ENCODE measurements at places on chromosomes 16 and 17. TPM values are rescaled to one million over a fixed set of nuclear protein-coding genes. Genes with fewer than 3 reads are reported as not detected.

The CD7 gene
- total RNA-seq: not detected

The APRT gene
- 114 TPM for total RNA-seq

GRCh38 chr16:81782236-81782635, 3.1 kb downstream of the PLCG2 start:
- DNase-seq: no peak

DNA sequence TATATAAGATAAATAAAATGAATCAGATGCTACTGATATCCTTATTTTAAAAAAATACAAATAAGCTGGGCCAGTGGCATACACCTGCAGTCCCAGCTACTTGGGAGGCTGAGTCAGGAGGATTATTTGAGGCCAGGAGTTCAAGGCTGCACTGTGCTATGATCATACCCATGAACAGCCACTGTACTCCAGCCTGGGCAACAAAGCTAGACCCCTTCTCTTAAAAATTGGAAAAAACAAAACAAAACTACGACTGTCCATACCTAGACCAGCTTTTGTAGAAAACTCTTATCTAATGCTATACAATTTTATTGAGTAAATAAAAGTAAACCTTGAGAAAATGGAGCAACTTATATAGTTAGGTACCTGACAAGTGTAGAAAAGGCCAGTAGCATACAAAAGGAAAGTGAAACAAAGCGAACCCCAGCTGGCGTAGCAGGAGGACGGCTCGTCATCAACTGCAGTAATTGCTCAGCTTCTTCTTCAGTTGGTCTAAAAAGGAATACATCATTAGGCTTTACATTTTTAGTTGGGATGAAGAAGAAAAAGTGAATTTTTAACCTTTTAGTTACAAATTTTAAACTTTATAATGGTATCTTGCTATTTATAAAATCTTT, 23.6 kb downstream of the INTS2 start:
- DNase-seq: no peak

DNA sequence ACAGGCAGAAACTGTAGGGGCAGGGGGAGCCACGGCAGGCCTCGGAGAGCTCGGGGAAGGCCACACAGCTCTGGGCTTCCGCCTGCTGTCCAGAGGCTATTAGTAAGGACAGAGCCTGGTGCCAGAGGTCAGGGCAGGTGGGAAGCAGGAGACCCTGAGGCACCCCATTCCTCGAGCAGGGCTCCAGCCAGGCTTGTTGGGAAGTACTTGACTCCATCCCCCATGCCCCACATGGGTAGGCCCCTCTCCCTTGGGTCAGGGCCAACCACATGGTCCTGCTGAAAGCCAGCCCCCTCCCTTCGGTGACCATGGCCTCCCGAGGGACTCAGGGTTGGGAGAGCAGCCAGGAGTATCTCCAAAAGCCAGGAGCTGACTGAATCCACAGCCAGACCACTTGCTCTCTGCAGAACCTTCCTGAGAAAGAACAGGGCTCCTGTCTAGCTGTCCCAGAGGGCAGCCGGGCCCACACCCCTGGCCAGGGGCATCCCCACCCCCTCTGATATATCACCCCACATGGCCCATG, 17.4 kb upstream of the MPRIP start:
- DNase-seq: no peak

DNA sequence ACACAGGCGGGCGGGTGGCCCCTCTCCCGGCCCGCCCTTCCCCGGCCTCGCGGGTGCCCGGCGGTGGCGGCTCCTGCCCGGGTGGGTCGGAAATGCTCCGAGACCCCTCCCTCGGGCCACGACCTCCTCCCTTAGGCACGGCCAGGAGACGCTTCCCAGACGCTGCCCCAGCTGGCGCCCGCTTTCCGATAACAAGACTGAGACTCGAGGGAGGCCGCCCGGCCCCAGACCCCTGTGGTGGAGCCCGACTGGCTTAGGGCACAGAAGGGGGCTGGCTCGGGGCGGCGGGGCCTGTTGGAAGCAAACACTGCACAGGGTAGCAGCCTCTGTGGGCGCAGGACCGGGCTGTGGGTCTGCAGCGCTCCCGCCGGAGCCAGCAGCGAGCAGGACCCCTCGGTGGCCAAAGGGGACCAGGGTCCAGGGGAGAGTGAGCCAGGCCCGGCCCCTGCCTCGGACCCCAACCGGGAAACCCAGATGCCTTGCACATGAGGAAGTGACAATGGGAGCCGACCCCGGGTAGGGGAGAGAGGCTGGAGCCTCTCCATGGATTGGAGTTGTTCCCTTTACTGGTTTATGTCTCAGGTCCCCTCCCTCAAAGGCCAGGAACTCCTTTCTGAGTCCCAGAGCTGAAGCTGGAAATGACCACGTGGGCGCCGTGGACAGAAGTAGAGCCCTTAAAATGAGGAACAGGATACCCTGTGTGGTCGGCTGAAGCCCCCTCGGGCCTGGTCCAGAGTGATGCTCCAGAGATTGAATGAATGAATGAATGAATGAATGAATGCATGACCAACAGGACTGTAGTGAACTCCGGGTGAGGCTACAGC, 19.8 kb upstream of the ADCY7 start:
- DNase-seq: peak; percentile 46

Data from neural crest cell (in vitro differentiated cells).